ENCODE measurements at places on chromosomes 3 and 15.

GRCh38 chr3:29239376-29239775 lies 41.5 kb upstream of the RBMS3 start:
- DNase-seq: no peak

GRCh38 chr3:128285967-128286321 lies 132.7 kb downstream of the EEFSEC start:
- no peak for DNase-seq

- no peak for DNase-seq
Observed at GRCh38 chr15:67025719-67026609, 39.4 kb upstream of the SMAD3 start.

- no peak for DNase-seq
Observed at GRCh38 chr3:159668990-159669476, 319.6 kb upstream of the IL12A start.

All from cortex of kidney (tissue), 1 donor.